ENCODE measurements at places on chromosomes 3 and 15.
A peak's percentile ranks its signal among the peaks of the same experiment; 100 is the strongest.

GRCh38 chr15:29139540-29140459, 129.8 kb downstream of the NSMCE3 start:
- no peak for DNase-seq

- no peak for DNase-seq
Measured at GRCh38 chr3:61936344-61936937, 375.1 kb downstream of the PTPRG start.

GRCh38 chr3:23760325-23760724, 45.4 kb upstream of the UBE2E1 start:
- DNase-seq, result no peak

GRCh38 chr3:160003520-160004128, 15.0 kb downstream of the IL12A start:
- peak; percentile 11 for DNase-seq

DNA sequence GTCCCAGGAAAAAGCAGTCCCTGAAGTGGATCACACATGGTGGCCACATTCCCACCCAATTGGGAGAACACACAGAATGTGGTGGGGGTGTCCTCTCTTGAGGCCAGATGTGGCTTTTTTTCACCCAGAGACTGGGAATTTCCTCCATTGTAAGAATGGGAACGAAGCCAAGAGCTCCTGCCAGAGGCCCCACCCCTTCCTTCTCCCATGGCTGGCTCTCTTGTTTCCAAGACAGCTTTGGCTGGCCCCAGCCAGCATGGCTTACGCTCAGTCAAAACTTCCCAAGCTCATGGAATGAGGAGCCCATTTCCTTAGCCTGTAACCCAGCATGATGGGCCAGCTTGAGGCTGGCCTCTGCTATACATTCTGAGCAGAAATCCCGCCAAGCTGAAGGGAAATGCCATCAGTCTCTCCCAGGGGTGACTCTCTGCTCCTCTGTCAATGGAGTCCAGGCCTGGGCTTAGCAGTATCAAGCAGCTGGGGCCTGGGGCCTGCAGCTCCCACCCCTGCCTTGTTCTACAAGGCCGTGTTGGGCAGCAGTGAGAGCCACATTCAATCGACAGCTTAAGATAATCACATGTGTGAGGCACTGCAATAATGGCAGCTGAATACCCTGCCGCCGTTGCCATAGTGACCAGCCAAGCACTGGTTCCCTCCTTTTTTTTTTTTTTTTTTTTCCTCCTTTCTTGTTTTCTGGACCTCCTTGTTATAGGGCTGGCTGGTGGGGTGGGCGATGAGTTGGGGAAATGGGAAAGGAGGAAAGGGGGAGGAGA, 142.4 kb downstream of the EPHB1 start:
- no peak for DNase-seq

GRCh38 chr3:67384760-67385397, 269.5 kb downstream of the SUCLG2 start:
- DNase-seq, result no peak

DNA sequence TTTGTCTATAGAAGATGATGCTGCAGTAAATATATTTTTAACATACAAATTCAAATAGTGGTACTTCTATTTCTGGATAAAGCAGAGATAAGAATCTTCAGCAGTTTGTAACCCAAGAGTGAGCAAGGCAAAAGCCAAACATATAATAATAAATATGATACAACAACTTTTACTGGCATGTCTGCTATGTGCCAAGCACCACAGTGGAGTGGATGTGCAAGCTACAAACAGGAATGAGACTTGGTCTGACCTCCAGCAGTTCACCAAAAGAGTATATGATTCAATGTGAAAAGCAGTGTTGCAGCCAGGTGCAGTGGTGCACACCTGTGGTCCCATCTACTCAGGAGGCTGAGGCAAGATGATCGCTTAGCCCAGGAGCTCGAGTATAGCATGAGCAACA, 395.6 kb downstream of the EPHB1 start:
- no peak for DNase-seq

GRCh38 chr3:101846709-101847108, 2.6 kb upstream of the NFKBIZ start:
- DNase-seq, result no peak

DNA sequence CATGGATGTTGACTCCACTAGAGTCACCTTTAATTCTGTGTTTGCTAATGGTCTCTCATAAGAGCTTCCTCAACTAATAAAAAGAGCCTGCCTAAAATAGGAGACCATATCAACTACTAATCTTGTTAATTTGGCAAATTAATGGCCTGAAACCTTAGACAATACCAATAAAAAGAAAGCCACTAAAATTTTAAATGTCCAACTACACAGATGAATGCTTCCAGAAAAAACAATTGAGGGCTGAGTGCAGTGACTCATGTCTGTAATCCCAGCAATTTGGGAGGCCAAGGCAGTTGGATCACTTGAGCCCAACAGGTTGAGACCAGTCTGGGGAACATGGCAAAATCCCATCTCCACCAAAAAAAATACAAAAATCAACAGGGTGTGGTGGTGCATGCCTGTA, 230.9 kb downstream of the NSUN3 start:
- no peak for DNase-seq

- DNase-seq, result no peak
Measured at GRCh38 chr3:107806536-107806935, 283.8 kb downstream of the BBX start.
